ENCODE measurements at places on chromosomes 4 and X. TPM values are rescaled to one million over a fixed set of nuclear protein-coding genes. Genes with fewer than 3 reads are reported as not detected.

DNA sequence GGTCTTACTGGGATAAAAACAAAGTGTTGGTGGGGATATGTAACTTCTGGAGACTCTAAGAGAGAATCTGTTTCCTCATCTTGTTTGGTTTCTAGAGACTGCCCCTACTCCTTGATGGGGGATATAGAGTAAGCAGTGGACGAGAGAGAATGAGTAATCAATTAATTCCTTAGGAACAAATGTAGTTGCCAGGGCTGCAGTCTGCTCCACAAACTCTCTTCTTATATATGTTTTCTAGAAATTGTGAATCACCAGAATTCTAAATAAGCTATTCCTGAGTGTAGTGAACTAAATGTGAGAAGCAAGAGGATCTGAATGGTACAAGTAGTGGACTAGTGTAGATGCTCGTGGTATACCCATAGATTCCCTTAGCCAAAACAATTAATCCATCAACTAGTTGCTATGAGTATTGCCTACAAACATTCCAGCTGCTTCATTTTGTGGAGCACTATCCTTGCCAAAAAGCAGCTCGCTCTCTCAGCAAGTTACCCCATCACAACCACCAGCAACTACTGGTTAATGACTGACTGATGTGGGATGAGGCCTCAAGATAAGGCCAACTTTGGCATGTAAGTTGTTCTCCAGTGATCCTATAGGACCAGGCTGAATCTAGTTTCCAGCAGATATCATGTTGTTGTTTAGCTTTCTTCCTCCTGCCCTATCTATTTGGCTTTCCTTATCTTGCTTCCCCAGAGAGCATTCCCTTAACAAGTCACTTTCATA lies 273.0 kb downstream of the SLC7A11 start:
- H3K36me3 ChIP-seq = no peaks in the 10 kb centered on the region
- no peaks in the 10 kb centered on the region for H3K4me1 ChIP-seq
- no peak overlapping the region for H3K4me3 ChIP-seq
- H3K27ac ChIP-seq = no peak overlapping the region
- DNase-seq = no peak
- no peaks in the 10 kb centered on the region for H3K27me3 ChIP-seq

DNA sequence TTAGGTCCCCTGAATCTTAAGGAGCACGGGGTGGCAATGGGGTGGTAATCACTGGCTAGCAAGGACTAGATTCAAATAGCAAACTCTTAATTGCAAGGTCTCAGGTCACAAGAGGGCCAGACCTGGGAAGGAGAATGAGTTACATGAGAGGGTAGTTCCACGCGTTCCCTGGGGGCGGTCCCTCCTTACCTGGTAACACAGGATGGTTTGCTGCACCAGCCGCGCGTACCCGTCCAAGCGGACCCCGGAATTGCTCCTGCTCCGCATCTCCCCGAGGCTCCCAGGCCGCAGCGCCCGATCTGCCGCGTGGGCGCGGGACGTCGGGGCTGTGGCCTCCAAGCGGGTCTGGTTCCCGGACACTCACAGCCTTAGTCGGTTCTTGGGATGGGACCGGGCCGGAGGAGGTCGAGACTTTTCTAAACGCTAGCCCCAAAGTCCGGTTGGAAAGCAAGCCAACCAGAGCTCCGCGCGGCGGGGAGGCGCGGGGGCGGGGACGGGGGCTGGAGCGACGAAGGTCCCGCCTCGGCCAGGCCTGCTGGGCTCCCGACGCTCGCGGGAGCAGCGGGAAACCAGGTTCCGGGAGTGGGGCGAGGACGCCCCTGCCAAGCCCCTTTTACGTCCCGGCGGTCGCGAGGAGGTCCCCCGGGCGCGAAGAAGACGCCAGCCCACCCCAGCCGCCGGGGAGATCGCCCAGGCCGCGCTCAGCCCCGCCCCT lies at the start of gene PHKA2:
Gene PHKA2, minus strand, starts transcription at position 449 of the 715 bp plus-strand sequence. Its CDS starts 182 bp downstream, at position 267.
- no peaks in the 10 kb centered on the region for H3K27me3 ChIP-seq
- H3K27ac ChIP-seq = peak within 1 kb of the TSS; percentile 85
- DNase-seq = peak; percentile 61
- no peaks in the 10 kb centered on the region for H3K4me1 ChIP-seq
- H3K36me3 ChIP-seq = no peaks in the 10 kb centered on the region
- H3K4me3 ChIP-seq = peak within 1 kb of the TSS; percentile 74

The HMX1 gene
- 0.69 TPM for total RNA-seq

The ZNF732 gene
- 41.6 TPM for total RNA-seq

DNA sequence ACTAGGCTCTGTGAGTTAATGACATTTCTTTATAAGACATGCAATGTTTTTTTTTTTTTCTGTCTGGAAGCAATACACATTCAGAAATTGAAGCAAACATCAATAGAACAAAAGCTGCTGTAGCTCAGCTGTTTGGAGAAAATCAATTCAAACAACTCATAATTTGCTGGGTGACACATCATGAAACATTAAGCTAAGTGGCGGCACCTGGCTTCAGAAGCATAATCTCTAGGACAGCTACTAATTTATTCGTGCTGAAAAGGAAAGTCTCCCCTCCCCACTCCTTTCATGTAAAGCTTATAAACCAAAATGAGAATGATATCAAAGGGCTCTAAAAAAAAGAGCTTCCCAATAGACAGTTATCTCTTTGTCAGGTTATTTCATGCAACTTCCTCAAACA lies 73.9 kb downstream of the LUZP4 start:
- no peaks in the 10 kb centered on the region for H3K4me1 ChIP-seq
- no peak overlapping the region for H3K4me3 ChIP-seq
- no peak for DNase-seq
- no peaks in the 10 kb centered on the region for H3K36me3 ChIP-seq
- H3K27me3 ChIP-seq = no peaks in the 10 kb centered on the region

DNA sequence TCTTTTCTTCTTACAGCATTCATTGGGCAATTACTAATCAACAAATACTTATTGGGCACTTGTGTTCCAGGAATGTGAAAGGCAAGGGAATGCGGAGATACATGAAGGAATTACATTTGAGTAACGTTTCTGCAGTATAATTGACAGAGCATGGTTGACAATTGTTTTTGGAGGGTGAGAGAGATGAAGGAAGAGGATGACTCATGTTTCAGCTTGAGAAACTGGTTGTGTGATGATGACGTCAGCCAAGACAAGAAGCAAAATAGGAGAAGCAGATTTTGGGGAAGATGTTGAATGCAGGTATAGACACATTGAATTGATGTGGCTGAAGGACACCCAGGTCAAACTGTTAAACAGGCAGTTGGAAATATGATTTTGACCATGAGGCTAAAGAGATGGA lies 8.0 kb upstream of the CPEB2 start:
- no peaks in the 10 kb centered on the region for H3K27me3 ChIP-seq
- DNase-seq = no peak
- H3K36me3 ChIP-seq = no peaks in the 10 kb centered on the region
- H3K4me1 ChIP-seq = no peaks in the 10 kb centered on the region
- no peak overlapping the region for H3K4me3 ChIP-seq
- no peak overlapping the region for H3K27ac ChIP-seq

GRCh38 chr4:122882857-122883735 lies 39.3 kb downstream of the NUDT6 start:
- H3K36me3 ChIP-seq = peaks cover 47% of the 10 kb centered on the region
- H3K4me3 ChIP-seq = no peak overlapping the region
- no peak for DNase-seq
- no peaks in the 10 kb centered on the region for H3K27me3 ChIP-seq

GRCh38 chr4:155007660-155008176 lies 200.7 kb upstream of the NPY2R start:
- no peaks in the 10 kb centered on the region for H3K36me3 ChIP-seq
- H3K27me3 ChIP-seq = no peaks in the 10 kb centered on the region
- H3K27ac ChIP-seq = no peak overlapping the region
- no peak overlapping the region for H3K4me3 ChIP-seq
- DNase-seq = no peak

The RAB39B gene
- 11.1 TPM for total RNA-seq

The OPHN1 gene
- 3.8 TPM for total RNA-seq

- no peaks in the 10 kb centered on the region for H3K36me3 ChIP-seq
- H3K27ac ChIP-seq = peak within 1 kb of the TSS; percentile 40
- peak; percentile 85 for DNase-seq
- peaks cover 9% of the 10 kb centered on the region for H3K4me1 ChIP-seq
- peaks cover 13% of the 10 kb centered on the region for H3K27me3 ChIP-seq
Observed at GRCh38 chrX:108439426-108439942, at the start of gene COL4A5. TSS of gene COL4A5 (plus strand) at chrX:108439838. CDS start at chrX:108440126, 288 bp downstream.

The CRMP1 gene
- 143 TPM for total RNA-seq

The FAM47A gene
- not detected for total RNA-seq

- H3K4me3 ChIP-seq = no peak overlapping the region
- H3K4me1 ChIP-seq = 0 out of 2 replicates have a peak, but pooled peaks cover 9% of the 10 kb centered on the region
- no peak for DNase-seq
Observed at GRCh38 chr4:159983082-159983481, 880.2 kb downstream of the RAPGEF2 start.

The SORCS2 gene
- total RNA-seq = 2.4 TPM

GRCh38 chrX:8741981-8742380 lies 10.0 kb upstream of the ANOS1 start:
- no peaks in the 10 kb centered on the region for H3K4me1 ChIP-seq
- no peak overlapping the region for H3K4me3 ChIP-seq
- DNase-seq = no peak

DNA sequence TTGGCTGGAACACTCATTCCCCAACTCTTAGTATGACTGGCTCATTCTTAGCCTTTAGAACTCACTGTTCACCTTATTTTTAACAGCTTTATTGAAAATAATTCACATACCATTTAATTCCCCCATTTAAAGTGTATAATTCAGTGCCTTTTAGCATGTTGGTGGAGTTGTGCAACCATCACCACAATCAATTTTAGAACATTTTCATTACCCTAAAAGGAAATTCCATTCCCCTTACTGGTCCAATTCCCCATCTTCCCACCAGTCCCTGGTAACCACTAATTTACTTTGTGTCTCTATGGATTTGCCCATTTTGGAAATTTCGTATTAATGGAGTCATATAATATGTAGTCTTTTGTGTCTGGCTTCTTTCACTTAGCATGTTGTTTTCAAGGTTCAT lies 19.7 kb downstream of the NHSL2 start:
- no peaks in the 10 kb centered on the region for H3K36me3 ChIP-seq
- no peaks in the 10 kb centered on the region for H3K27me3 ChIP-seq
- DNase-seq = no peak
- no peak overlapping the region for H3K27ac ChIP-seq

The IDUA gene
- total RNA-seq = 0.62 TPM

- no peaks in the 10 kb centered on the region for H3K36me3 ChIP-seq
- DNase-seq = no peak
- H3K27me3 ChIP-seq = no peaks in the 10 kb centered on the region
- H3K4me1 ChIP-seq = no peaks in the 10 kb centered on the region
- no peak overlapping the region for H3K4me3 ChIP-seq
- no peak overlapping the region for H3K27ac ChIP-seq
Observed at GRCh38 chr4:1984406-1985191, 24.2 kb downstream of the NELFA start.

- no peaks in the 10 kb centered on the region for H3K36me3 ChIP-seq
- H3K27me3 ChIP-seq = no peaks in the 10 kb centered on the region
- H3K4me3 ChIP-seq = no peak overlapping the region
- DNase-seq = peak; percentile 45
Observed at GRCh38 chr4:186161138-186161537, 30.2 kb upstream of the CYP4V2 start.

GRCh38 chrX:120271218-120271617 lies 20.6 kb downstream of the ZBTB33 start:
- DNase-seq = no peak
- H3K4me1 ChIP-seq = peaks cover 7% of the 10 kb centered on the region

The RBM46 gene
- 22.9 TPM for total RNA-seq

DNA sequence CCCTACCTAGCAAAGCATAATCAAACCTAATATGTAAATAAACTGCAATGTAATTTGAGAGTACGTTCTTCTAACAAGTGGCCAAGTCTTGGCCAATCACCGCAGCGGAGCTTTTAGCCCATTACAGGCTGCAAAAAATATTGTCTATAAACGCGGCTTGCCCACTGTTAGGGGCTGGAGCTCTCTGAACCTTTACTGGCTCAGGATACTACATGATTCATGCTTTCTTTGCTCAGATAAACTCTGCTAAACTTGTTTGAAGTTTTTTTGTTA lies 990 bp upstream of the HADH start:
- H3K27me3 ChIP-seq = peaks cover 5% of the 10 kb centered on the region
- no peaks in the 10 kb centered on the region for H3K36me3 ChIP-seq
- peaks cover 19% of the 10 kb centered on the region for H3K4me1 ChIP-seq
- peak overlapping the region; percentile 88 for H3K4me3 ChIP-seq
- no peak overlapping the region for H3K27ac ChIP-seq

The TADA2B gene
- total RNA-seq = 12.0 TPM

DNA sequence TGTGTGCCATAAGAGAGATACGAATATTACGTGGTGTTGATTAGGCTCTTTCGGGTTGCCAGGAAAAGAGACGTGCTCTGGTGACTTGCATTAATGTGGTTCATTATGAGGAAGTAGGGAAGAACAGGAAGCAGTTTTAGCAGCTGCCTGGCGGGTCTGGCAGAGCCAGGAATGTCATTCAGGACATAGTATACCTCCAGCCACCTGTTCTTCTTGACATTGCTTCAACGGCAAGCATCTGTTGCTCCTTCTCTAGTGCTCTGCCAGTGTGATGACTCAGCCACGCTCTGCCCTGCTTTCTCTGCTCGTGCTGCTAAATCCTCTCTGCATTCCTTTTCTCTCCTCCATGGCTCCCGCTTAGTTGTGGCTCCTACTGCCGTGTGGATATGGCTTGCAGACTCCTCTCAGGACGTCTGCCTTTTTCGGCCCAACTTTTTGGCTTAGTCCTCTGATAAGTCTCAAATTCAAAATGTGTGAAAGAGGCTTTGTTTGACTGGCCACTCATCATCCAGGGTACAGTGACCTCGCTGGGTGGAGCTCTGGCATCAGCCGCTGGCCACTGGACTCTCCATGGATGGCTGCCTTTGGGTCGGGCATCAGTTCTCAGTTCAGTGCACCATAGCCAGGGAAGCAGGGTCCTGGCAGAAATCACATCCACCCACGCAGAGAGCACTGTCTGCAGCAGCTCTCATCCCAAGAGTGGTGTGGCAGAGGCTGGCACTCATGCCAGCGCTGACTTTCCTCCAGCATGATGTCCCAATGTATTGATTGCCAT lies 89.3 kb upstream of the KLF3 start:
- no peak overlapping the region for H3K4me3 ChIP-seq
- H3K36me3 ChIP-seq = no peaks in the 10 kb centered on the region
- H3K4me1 ChIP-seq = no peaks in the 10 kb centered on the region
- no peak overlapping the region for H3K27ac ChIP-seq

DNA sequence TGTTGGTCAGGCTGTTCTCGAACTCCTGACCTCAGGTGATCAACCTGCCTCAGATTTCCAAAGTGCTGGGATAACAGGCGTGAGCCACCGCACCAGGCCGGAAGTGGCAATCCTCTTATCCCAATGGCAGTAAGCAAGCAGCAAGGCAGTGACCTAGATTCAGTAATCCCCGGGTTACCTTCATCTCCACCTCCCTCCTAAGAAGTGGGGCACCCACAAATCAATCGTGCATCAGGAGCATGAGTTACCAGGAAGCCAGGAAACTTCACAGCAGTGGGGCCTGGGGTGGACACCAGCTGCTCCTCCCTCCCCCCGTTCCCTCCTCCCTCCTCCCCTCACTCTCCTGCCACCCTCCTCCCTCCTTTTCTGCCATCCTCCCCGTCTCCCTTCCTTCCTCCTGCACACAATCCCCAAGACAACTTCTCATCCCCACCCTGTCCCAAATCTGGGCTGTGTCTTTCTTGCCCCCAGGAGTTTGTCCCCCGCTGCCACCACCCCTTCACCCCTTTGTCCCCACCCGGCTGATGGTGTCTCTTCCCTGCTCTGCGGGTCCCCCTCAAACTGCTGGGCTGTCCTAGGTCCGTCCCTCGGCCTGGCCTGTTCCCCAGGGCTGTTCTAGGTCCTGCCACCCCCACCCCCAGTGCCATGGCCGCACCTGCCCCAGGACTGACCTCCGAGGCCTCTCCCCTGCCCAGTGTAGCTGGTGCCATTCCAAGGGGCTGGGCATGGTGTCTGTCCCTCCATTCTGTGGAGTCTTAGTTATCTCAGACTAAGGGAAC lies 2.2 kb downstream of the PDE6B start:
- H3K36me3 ChIP-seq = no peaks in the 10 kb centered on the region
- DNase-seq = no peak
- H3K4me3 ChIP-seq = no peak overlapping the region
- H3K27ac ChIP-seq = no peak overlapping the region
- H3K4me1 ChIP-seq = no peaks in the 10 kb centered on the region
